ENCODE measurements at places on chromosomes 1 and 21.

DNA sequence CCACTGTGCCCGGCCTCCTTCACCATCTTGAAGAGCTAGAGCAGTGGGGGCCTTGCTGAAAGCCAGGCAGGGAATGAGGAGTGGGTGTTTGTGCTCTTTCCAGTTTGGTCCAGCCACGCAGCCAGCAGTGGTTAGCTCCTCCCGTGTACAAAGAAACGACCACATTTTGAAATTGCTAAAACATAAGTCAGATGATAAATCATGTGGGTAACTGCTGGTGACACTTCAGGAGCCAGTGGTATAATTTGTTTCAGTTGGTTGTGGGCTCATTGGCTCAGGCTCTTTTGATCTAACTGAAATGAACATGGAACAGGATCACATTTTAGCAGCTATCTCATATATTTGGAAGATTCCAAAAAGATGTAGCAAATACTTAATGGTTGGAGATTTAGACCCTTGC is 87.6 kb downstream of the MTR start:
- DNase-seq, result no peak

DNA sequence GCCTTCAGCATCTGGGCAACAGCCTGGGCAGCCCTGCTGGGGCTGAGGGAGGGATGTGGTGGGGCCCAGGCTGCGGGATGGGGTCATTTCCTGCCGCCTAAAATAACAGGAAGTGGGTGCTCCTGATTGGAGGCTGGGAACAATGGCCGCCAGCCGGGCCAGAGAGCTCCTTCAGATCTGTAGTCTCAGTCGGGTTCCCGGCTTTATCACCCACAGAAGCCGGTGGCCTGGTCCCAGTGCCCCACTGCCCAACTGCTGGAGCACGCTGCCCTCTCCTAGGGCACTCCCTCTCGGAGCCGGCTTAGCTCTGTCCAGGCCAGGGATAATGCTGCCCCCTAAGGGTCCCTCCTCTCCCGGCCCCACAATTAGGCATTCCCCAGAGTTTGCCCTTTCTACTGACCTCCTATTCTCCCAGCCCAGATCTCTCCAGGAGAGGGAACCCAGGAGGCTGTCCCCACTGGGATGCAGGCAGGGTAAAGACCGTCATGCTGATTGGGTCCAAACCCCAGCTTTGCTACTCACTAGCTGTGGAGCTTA is 5.1 kb downstream of the MAP7D1 start:
- no peak for DNase-seq

GRCh38 chr1:12656575-12656974 is 12.7 kb downstream of the AADACL4 start:
- DNase-seq, result no peak

- DNase-seq, result no peak
Observed at GRCh38 chr1:79945391-79945790, 938.9 kb upstream of the ADGRL4 start.

DNA sequence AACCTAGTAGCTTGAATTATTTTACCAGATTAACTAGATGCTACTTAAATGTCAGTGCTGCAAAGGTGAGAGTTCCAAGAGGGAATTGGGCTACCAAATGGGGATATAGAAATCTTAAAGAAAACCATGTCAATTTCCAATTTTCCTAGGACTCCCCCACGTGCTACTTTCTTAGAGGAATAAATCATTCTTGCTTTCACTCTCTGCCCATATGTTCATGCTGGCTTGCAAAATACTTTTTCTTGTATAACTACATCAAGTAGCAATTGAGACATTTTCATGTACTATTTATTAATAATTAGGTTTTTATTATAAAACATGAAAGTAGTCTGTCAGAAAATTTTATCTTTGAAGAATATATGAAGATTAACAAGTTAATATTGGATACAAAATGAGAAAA is 11.8 kb downstream of the KCNK2 start:
- DNase-seq, result no peak

DNA sequence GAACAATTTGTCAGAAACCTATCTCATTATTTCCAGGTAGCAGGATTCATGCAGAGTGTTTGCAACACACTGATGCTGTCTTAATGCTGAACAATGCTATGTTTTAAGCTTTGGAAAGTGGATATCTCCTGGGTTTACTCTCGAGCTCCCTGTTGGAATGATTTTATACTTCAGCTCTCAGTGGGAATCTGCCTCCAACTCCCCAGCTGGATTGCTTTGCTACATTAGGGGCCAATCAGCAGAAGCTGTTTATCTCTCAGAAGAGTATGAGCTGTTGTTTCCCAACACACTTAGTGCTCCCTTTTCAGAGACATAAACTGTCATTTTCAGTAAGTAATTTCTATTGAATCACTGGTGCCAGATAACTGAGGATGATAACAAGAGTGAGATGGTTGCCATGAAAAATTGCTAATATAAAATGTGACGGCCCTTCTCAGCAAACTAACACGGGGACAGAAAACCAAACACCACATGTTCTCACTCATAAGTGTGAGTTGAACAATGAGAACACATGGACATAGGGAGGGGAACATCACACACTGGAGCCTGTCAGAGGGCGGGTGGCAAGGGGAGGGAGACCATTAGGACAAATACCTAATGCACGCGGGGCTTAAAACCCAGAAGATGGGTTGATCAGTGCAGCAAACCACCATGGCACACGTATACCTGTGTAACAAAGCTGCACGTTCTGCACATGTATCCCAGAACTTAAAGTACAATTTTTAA is 265.9 kb upstream of the RUNX1 start:
- no peak for DNase-seq

DNA sequence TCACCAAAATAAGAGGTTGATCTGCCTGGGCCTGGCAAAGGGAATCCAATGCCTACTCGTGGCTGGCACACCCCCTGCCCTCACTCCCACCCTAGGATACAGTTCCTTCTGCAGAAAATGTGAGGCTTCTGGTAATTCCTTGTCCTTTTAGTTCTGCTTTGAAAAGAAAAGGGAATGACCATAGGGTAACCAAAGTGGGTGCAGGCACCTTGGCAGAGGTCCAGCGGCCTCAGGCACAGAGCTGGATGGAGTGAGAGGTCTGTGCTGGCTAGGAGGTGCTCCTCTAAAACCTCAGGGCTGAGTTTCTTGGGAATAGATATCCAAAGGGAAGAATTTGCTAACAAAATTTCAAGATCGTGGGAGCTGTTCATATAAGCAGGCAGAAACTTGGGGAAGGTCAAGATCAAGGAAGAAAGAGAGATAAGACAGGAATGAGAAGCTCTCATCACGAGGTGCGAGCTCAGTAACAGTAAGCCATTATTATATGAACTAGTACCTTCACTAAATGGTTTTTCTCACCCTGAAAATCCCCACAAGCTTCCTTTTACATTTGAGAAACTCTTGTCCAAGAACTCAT is 293.1 kb upstream of the LYPLAL1 start:
- no peak for DNase-seq

All from right lung (tissue), 10 donors.